Liver (tissue), 10 donors: ENCODE measurements at places on chromosomes 12 and 14.

DNA sequence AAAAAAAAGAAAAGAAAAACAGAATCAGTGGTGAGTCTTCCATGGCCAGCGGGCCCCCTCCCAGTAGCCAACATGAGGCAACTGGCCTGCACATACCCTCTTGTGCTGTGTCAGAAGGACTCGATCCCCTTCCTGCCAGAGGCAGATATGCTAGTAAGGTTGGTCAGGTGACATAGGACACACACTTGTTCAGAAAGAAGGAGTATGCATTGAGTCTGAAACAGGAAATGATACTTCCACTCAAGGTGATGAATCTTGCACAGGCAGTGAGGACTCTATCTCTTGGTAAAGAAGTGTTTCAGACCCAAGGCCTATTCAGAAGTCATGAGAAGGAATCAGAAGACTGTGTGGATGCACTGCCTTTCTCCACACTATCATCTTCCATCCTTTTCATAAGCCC, 269.7 kb upstream of the FAR2 start:
- no peak for DNase-seq

- no peak for DNase-seq
These were observed 168.4 kb upstream of the AVPR1A start for GRCh38 chr12:63319386-63319785.

DNA sequence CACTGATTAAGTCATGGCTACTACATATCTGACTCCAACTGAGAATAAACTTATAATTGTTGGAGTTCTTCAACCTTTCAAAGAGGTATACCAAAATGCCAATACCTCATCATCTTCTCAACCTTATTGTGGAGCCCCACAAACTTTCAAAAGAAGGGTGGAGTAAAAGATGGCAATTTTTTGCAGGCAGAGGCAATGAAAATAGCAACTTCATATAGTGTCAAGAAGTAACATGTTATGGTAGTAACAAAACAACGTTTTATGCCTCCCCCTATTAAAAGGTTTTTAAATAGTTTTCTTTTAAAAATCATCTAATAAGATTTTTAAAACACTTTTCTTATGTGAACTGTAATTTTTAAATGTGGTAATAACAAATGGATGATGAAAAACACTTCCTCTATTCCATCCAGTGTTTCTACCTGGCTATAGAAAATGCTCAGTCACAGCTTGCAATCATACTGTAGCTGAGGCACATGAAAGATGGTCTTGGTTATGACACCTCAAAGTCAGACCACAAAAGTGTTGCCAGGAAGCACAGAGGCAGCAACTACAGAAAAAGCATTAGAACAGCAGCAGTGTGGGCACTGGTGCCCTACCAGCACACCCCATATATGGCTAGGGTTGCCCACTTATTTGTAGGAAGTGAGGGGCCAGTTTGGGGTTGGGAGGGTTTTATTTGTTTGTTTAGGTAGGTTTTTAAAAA, 7.0 kb downstream of the PPP1R12A start:
- no peak for DNase-seq

DNA sequence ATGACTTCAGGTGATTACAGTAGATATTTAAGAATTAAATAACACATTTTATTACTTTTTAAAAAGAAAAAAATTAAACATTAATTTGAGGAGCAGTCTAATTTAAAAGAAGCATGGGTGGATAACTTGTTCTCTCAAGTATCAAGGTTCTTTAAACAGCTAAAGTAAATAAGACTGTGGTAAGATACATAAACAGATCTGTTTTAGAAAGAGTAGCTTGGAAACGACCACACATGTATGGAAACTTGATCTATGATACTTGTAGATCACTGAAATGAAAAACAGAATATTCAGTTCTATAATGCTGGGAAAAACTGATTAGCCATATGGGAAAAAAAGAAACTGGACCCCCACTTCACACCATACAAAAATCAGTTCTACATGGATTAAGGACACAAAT, 36.0 kb downstream of the TC2N start:
- DNase-seq = no peak

DNA sequence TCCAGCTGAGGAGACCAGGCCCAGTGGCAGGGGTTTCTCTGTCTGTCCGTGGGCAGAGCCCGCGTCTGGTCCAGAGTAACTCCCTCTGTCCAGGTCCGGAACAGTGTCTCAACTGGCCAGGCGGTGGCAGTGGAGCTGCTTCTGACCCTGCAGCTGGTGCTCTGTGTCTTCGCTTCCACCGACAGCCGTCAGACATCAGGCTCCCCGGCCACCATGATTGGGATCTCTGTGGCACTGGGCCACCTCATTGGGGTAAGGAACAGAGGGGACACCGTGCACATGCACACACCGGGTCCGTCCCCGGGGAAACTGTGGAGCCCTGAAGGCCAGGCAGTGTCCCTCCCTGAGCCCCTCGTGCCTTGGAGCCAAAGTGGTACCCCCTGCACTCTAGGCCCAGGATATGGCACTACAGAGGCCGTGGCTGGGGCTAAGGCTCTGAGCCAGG, 1.5 kb downstream of the AQP6 start:
- no peak for DNase-seq

- DNase-seq = no peak
These were observed 309.9 kb downstream of the VRK1 start for GRCh38 chr14:97107080-97107479.

GRCh38 chr14:35248476-35248788, 43.8 kb upstream of the PSMA6 start:
- no peak for DNase-seq

DNA sequence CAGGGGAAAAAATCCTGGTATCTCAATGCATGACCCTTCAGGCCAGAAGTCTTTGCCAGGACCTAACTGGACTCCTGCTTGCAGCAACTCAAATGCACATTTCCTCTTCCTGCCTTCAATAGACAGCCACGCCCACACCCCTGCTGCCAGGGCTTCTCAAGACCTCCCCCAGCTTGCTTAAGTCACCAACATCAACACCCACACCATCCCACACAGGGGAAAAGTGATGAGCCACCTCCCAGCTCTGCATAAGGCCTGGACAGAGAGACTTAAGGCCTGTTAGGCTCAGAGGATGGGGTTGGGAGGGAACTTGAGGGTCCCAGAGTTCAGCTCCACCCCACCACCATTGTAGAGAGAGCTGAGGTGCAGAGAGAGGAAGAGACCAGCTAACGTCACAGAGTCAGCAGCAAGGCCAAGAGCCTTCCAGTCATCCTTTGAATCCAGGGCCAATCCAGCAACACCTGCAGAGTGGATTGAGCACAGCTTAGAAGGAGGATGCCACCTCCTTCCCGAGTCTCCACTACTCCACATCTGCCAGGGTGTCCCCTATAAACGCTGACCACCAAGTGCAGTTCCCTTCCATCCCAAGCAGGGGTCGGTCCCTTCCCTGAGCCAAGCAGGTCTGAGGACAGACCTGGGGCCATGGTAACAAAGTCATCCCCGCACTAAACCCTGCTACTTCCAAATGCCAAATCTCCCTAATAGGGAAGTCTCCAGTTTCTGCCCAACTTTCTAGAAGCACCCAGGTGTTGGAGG, 50.0 kb downstream of the KDM2B start:
- no peak for DNase-seq

DNA sequence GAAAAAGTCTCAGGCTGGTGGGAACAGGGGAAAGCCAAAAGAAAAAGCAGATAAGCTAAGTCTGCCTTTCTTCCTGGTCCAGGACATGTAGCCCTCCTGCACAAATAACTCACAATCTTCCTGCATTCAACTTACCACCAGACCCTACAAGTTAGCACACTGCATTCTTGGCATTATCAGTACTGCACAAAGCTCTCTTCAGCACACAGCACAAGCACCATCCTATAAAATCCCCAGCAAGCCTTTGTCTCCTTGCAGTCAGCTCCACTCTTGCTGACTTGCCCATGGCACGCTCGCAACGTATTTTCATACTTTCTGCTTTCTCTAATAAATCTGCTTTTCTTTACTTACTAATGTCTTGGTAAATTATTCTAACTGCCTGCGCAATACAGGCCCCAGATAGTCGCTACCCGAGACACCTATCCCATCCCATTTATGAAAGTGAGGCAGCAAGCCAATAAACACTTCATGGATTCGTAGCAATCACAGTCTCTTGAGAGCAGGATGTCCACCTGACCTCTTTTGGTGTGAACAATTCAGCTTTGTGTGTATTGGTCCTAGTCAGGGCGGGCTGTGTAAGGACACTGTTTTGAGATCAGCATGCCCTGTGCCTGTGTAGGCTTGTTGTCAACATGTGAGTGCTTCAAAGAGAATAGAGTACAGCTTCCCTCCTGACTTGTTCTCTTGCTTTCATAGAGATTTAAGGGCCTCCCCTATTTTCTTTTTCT, 49.0 kb downstream of the TMEM117 start:
- DNase-seq = no peak

DNA sequence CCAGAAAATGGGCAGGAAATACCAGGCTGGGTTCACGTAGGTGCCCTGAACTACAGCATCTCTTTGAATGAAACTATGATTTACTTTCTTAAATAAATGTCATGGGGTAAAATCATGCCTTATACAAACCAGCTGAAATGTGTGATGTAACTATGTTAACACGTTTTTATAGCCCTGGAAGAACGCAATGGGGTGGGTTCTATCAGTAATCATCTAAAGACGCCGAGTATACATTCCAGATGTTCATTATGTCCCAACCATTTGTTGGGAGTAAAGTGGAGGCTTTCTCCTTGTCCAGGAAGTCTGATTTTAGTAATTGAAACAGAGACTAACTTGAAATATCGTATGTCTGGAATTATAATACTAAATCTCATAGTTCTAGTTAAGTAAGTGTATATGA, 16.2 kb upstream of the IGF1 start:
- no peak for DNase-seq

- DNase-seq = no peak
These were observed 106.9 kb upstream of the LRIG3 start for GRCh38 chr12:59027199-59027598.

- no peak for DNase-seq
These were observed 18.6 kb downstream of the PPFIBP1 start for GRCh38 chr12:27542628-27543027.

DNA sequence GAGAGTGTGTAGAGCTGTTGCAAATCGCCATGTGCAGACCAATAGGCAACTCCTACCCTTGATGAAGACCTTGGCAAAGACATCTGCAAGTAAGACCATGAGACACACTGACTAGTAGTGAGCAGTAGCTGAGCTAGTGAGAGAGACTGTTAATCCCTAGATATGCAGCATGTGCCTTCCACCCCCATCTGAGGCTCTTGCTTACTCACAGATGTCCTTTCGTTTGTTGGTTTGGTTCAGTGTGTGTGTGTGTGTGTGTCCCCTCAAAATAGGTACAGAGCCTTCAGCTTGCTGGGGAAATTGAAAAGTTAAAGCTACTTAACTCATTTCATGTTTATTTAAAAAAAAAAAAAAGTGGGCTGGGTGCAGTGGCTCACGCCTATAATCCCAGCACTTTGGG, 37.6 kb downstream of the MYF5 start:
- no peak for DNase-seq

- DNase-seq = no peak
These were observed 117.3 kb downstream of the LGMN start for GRCh38 chr14:92631098-92631497.

GRCh38 chr12:20439626-20440025, 71.3 kb downstream of the PDE3A start:
- DNase-seq = no peak

GRCh38 chr14:90275820-90276219, 19.5 kb downstream of the PSMC1 start:
- DNase-seq = no peak

DNA sequence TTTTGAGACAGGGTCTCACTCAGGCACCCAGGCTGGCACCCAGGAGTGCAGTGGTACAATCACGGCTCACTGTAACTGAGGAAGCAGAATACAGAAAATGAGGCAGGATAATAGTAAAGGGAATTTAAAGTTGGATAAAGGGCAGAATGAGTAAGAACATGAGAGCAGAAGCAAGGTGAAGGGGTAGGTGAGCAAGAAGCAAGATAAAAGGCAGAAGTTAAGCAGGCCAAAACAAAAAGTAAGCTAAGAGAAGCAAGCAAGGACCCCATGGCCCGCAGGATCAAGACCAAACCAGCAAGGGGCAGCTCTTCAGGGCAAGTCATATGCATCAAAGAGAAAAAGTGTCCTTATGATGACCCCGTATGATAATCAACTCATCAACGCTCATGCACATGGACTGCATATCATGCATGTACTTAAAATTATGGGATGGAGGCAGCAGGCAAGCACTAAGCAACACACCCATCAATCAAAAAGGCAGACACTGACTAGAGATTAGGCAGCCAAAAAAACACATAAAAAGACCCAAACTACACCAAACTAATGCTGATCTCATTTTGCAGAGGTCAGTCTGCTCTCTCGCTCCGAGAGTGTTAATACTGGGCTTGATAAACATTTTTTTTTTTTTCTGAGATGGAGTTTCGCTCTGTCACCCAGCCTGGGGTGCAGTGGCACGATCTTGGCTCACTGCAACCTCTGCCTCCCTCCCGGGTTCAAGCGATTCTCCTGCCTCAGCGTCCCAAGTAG, 11.6 kb downstream of the TIMELESS start:
- no peak for DNase-seq

GRCh38 chr12:121812921-121813896, 9.4 kb downstream of the SETD1B start:
- DNase-seq = no peak

DNA sequence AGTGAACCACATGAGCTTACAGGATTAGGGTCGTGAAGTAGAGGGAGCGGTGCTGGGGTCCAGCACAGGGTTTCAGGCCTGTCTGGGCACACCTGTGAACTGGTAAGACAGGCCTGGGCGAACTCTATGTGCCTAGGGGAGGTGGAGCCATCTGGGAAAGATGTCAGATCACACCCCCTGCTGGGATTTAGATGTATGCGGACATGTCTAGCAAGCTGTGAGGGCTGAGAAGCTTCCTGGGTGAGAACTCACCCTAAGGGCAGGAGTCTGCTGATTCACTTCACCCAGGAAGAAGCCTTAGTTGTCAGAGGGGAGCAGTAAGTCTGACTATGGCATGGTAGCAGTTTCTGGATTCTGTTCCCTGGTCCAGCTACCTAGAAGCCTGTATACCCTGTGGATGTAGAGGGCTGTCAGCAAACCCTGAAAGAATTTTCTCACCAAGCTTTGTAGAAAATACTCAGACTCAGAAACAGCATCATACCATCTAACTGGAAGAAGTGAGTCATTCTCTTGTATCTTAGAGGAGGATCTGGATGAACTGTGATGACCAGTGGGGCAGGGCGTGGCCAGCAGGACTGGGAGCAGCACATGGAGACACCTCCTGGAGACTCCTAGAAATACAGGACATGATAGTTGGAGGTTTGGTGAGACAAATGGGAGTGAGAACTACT, 11.2 kb upstream of the PYGL start:
- no peak for DNase-seq
